ENCODE measurements at places on chromosomes 1 and 21.

DNA sequence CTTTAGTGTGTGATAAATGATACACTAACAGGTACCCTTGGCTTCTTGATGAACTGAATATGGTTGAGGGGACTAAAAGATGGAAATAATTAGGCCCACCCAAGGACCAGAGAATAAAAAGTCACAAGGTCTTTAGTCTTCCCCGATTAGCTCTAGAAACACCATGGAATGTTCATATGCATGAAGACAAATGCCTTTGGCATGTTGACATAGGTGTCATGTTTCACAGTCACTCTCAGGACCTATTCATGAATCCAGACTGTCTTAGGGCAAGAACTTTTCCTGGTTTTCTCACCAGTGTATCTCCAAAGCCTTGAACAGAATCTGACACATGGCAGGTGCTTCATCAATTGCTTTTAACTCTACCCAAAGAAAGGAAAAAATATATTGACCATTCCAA, 412.8 kb downstream of the AJAP1 start:
- no peak for DNase-seq

- DNase-seq, result no peak
These were observed 24.9 kb downstream of the KLHDC7A start for GRCh38 chr1:18505666-18506065.

- no peak for DNase-seq
These were observed 22.5 kb downstream of the MAP3K7CL start for GRCh38 chr21:29152916-29153315.

GRCh38 chr1:1348420-1349255, 580 bp downstream of the DVL1 start:
- DNase-seq, result no peak

- DNase-seq, result no peak
These were observed 33.8 kb downstream of the SLX9 start for GRCh38 chr21:44973598-44973997.

- no peak for DNase-seq
These were observed 5.7 kb downstream of the LRRC71 start for GRCh38 chr1:156926175-156926574.

DNA sequence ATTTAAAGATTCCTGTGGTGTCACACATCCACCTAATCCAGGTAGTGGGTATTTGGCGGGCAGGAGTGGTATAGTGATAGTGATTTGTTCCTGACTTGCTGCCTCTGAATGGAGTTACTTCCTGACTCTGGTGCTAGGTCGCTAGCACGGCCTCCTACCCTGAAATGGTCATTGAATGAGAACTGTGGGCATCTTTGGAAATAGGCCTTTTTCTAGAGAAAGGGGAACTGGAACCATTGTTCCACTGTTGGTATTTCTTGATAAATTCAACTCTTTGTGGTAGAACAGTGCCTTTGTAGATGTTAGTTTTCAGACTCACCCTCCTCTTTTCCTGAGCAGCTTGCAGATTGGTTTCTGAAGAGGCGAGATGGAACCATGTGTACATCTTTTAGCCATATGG, 1.5 kb downstream of the QSOX1 start:
- no peak for DNase-seq

- no peak for DNase-seq
These were observed 12.2 kb downstream of the UBR4 start for GRCh38 chr1:19197845-19198244.

GRCh38 chr1:61050541-61051442, 31.6 kb upstream of the NFIA start:
- peak; percentile 42 for DNase-seq

GRCh38 chr1:229378586-229379367, 35.9 kb upstream of the CCSAP start:
- DNase-seq, result no peak

DNA sequence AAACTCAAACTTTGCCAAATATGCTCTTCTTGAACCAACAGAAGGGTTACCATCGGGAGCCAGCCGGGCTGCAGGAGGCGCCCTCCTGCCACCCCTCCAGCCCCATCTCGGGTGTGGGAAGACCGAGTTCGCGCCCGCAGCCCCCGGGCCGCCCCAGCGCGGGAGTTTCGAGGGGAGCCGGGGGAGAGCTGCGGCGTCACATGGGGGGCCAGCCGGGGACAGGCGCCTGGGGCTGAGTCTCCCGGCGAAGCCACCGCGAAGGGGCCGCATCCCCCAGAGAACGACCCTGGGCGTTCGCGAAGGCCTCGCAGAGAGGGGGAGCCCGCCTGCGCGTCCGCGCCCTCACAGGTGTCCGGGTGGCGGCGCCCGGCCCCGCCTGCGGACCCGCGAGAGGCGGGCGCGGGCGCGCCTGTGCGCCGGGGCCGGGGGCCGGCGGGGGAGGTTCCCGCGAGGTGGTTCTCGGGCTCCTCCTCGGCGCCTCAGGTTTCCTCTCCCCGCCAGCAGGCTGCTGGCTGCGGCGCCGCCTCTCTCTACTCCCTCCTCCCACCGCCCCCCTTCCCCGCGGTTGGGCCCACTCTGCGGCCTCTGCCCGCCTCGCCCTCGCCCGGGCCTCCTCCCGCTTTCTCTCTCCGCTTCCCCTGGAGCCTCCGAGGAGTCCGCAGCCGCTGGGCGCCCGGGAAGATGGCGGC, at the start of gene RAVER2:
TSS of gene RAVER2 (plus strand) at position 584 of the 689 bp plus-strand sequence. CDS start at position 682, 98 bp downstream.
- DNase-seq, result peak; percentile 76

DNA sequence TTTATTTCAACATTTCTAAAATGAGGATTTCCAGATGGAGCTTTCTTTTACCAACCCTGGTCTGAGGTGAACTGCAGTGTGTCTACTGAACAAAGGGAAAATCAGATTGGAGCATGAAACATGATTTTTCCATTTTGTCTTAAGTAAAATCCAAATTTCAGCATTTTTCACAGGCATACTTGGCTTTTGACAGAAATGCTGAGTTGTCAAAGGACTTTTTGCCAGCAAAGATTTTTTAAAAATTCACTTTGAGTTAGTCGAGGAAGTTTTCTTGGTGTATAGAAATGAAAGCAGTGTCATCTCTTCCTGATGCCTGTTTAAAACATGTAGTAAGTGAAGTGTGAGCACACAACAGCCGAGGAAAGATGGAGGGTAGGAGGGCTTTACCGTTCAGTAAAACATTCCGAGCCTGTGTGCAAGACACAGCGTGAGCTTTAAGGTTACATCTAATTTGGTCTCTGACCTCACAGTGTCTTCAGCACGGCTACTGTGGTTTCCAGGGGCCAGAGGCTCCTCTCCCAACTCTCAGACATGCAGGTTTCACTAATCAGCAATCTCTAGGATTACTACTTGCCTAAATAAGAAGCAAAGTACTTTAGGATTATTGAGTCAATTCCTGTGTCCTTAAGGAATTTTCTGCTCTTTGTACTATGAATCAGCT, 45.9 kb downstream of the SAMD13 start:
- no peak for DNase-seq

DNA sequence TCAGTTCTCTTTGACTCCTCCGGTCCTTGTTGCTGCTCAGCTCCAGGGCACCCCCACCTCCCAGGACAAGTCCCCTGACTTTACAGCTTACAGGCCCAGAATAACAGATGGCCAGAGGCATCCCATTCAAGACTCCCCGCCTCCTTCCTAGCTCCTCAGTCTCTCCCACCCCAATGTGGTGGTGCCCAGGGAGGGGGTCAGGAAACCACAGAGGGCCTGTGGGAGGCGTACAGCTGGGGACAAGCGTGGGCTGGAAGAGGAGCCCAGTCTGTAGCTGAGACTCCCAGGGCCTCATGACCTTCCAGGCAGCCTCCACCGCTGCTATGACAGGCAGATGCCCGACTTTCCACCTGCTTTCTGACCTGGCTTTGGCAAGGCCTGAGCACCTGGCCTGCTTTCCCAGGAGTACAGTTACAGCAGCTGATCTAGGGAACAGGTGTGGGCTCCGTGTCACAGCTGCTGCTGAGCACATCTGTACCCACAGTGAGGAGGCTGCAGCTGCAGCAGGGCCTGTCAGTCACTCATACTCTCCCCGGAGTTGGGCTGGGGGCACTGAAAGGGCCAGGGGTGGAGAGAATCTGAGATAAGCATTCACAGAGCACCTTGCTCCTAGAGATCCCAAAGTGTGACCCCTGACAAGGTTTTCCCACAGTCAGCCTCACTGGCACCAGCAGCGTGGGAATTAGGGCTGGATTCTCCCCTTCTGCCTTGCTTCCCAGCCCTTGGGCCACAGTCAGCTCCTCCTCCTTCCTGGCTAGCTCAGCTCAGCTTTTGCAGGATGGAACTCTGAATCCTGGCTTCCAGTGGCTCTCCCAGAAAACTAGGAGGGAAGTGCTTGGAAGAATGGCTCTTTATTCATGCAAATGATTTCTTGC, 7.1 kb upstream of the NAV1 start:
- peak; percentile 11 for DNase-seq

- DNase-seq, result no peak
These were observed 11.4 kb downstream of the SMYD2 start for GRCh38 chr1:214292322-214292721.

- no peak for DNase-seq
These were observed 973 bp downstream of the SDF4 start for GRCh38 chr1:1230656-1231399.

DNA sequence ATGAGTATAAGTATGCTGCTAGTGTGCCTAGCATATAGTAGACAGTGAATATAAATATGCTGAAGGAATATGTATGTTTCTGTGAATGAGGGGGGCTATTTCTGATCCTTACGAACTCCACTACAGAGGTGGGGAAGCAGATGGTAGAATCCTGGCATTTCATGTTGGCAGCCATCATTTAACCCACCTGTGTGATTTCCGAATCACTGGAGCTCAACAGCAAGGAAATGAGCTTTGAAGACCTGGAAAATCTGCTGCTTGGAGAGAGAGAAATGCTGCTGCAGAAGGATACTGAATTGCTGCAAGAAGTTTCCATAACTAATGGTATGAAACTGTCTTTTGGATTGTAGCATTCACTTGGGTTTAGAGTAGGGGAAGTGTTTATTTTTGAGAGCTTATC, 83.5 kb downstream of the RABGAP1L start:
- no peak for DNase-seq

- DNase-seq, result no peak
These were observed 395.4 kb downstream of the NTNG1 start for GRCh38 chr1:107536266-107536665.

GRCh38 chr1:207470927-207471326, 16.8 kb downstream of the CR2 start:
- no peak for DNase-seq

DNA sequence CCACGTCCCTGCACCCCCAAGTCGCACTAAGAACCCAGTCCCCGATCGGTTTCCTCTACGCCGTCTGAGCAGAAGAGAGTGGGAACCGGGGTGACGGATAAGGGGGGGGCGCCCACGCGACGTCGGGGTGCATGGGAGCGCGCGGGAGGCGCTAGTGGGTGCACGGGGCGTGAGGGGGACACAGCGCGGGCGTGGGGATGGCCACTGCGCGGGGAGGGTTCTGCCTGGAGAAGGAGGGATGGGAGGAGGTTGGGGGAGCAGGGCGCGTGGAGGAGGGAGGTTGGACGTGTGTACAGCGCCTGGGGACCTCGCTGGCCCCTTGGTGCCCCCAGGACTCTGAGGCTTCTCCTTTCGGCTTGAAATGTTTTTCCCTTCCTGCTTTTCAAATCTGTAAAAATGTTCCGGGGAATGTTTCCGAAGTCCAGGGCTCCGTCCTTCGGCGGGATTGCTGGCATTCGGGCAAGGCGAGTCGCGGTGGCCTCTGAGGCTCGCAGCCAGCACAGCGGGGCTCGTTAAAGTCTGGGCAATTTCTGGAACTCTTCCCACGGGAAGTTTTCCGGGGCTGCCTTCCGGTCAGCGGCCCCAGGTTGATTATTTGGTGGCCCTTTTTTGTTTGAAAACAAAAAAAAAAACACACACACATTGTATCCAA, 13.1 kb downstream of the RNF220 start:
- peak; percentile 13 for DNase-seq

- no peak for DNase-seq
These were observed 3.0 kb upstream of the HCRTR1 start for GRCh38 chr1:31614414-31615005.

Data from GM20000 (cell line).